ENCODE measurements at places on chromosomes 5 and 9.

- no peak for DNase-seq
Measured at GRCh38 chr5:87081016-87081415, 186.7 kb upstream of the RASA1 start.

DNA sequence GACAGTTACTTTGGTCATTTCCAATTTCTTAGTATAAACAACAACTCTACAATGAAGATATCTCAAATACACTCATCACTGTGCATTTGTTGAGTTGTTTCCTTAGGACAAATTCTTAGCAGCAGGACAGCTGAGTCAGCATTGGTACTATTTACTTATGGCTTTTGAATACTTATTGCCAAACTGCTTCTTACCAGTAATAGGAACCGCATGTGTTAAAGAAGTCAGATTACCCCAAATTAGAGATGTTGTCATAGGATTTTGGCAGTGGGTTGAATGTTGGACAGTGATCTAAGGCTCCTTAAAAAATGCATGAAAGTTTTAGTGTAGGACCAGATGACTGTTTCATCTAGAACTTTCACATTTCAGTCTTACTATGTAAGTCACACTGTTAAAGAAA, 280.1 kb upstream of the DMRT1 start:
- DNase-seq = no peak

GRCh38 chr9:85900504-85901201, 40.3 kb upstream of the NAA35 start:
- DNase-seq = no peak

DNA sequence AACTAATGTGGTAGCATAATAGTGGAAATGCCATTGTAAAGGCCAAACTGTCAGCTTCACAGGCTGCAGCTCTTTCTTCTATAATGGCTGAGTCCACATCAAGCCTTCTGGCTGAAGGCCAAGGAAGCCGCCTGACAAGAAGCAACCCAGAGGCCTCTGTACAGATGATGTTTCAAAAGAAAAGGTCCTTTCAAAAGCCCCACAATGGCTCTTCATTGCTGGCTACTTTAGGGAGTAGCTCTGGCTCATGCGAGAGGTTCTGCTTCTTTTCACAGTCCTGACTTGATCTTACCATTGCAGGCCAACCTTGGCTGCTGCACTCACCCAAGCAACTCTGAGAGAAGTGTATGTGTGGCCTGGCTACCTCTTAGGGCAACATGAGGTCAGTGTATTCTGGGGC, 54.5 kb upstream of the EQTN start:
- DNase-seq = peak; percentile 9

DNA sequence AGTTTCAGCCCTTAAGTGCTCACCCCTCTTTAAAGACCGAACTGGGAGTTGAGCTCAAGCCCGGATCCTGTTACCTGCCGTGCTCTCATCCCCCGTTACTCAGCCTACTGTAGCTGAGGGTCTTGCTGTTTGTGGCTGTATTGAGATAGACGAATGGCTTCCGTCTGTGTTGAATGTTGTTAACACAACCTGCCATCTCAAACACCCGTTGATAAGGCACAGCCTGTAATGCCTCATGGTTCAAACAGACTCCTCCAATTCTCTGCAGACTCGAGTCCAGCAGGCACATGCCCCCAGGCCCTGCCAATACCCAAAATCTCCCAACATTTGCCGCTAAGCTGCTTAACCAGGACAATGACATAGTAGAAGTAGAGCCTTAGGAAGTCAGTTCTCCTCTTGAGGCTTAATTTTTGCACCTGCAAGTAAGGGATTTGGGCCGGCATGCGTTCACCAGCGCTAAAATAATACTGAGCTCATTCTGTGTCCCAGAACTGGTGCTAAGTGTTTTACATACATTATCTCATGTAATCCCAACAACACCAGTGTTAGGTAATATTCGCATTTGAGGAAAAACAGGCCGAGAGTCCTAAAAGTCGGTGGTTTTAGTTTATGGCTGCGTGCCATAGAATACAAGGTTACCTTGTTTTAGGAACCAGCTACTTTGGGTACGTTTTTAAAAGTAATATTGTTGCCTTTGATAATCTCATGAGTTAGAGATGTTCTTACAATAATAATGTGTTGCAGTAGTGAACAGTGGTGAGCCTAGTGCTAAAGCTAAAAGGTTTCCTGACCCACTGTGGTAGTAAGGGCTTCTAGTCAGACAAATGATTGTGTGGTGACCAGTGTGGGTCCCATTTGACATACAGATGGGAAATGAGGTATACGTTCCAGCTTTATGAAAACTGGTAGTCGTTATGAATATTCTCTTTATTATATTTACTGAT, 1.5 kb upstream of the RFX3 start:
- DNase-seq = peak; percentile 39

DNA sequence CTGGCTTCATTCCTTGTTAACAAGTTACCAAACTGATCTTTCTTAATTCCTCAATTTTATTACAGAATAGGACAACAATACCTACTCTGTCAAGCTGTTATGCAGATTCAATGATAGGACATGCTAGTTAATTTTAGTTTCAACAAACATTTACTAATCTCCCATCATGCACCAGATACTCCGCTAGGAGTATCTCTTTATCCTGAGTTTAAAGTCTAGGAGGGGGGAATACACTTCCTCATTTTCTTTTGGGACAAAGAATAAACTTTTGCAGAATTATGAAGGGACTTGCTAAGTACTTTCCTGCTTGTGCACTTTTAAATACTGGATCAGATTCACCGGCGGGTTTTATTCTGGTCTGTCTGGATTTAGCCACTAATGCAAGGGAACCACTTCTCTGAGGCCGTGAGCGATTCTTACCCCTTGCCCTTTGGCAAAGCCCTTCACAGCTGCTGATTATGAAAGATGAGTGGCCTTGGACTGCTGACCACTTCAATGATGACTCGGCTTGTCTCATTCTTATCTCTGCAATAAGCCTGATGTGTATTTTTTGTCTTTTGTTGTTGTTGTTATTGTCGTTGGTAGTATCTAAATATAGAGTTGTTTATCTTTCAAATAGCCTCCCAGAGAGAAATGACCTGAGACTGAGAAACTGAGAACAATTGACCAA, 73.9 kb downstream of the RMI1 start:
- no peak for DNase-seq

GRCh38 chr5:134288610-134289009, 62.7 kb upstream of the PPP2CA start:
- no peak for DNase-seq

- no peak for DNase-seq
Measured at GRCh38 chr5:90581956-90582355, 23.4 kb downstream of the ADGRV1 start.

Data from NCI-H187 (cell line).